ENCODE measurements at places on chromosomes 5 and 9. TPM values are rescaled to one million over a fixed set of nuclear protein-coding genes. Genes with fewer than 3 reads are reported as not detected.

CBY3 gene
- not detected for total RNA-seq

SHOC1 gene
- not detected for total RNA-seq

CDH18 gene
- total RNA-seq: 0.26 TPM

DPYSL3 gene
- total RNA-seq: 16.4 TPM

SLC24A2 gene
- total RNA-seq: 0.26 TPM

FAM169A gene
- total RNA-seq: 3.2 TPM

IFNA13 gene
- total RNA-seq: not detected

LVRN gene
- total RNA-seq: 4.0 TPM

PFN3 gene
- total RNA-seq: not detected

SH3TC2 gene
- total RNA-seq: 4.3 TPM

NMUR2 gene
- total RNA-seq: not detected

GRCh38 chr5:1151316-1151715, 39.5 kb upstream of the SLC12A7 start:
- DNase-seq: peak; percentile 51

DNA sequence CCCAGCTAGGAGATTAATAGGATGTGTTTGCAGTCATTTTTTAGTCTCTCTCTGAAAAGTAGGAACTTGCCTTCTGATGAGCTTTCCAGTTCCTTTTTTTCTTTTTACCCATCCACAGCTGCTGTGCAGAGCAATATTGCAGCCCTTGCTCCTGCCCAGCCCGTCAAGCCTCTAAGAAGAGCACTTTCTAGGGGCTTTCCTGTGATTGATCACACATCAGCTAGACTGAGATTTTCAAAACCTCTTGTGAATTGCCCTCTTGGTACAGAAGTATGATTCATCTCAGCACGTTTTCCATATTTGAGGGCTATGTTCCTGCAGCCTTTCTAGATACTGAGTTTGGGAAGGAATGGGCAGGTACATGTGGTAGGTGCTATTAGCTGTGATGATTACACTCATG, 93.9 kb downstream of the GALNT10 start:
- DNase-seq: no peak

GRCh38 chr5:42494414-42494813, 71.2 kb downstream of the GHR start:
- no peak for DNase-seq

GRCh38 chr5:116771466-116772151, 197.0 kb upstream of the SEMA6A start:
- DNase-seq: no peak

DNA sequence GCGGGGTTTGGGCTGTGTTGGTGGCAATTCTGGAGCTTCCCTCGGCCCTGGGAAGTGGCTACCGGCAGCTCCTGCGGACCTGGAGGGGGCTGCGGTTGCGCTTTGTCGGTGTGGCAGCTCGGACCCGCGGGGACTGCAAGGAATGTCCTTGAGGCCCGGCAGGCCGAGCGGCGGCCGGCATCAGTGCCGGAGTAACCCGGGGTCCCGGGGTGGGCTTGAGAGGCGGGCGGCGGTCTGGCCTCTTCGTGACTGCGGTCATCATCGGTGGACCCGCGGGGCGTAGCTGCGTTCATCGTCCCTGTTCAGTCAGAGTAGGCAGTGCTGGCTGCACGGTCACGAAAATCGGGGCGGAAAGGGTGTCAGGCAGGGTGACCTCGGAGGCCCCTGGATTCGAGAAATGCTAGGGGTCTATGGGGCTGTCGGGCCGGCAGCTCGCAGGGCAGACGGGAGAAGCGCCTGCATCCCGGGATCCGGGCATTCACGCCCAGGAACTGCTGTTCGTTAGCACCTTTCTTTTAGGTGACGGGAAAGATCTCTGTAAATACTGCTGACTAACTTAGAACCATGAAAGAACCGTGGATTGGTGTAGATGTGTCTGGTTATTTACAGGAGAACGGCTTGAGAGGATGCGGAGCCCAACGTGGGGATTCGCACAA, 474 bp downstream of the HMGCR start:
- DNase-seq: no peak

DNA sequence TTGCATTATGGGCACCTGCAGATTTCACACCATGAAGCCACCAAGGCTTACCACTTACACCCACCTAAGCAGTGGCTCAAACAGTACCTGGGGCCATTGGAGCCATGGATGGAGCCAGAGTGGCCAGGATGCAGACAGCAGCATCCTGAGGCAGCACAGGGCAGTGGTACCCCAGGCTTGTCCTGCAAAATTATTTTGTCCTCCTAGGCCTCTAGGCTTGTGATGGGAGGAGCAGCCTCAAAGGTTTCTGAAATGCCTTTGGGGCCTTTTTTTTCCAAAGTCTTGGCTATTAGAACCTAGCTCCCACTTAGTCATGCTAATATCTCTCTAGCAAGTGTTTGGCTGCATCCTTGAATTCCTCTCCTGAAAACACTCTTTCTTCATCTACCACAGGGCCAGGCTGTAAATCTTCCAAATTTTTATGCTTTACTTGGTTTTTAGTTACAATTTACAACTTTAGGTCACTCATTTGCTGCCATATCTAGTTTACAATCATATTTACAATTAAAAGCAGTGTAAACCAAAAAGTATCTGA, 15.7 kb downstream of the TMC1 start:
- DNase-seq: no peak

- DNase-seq: no peak
Measured at GRCh38 chr5:34001241-34001841, 6.5 kb downstream of the AMACR start.

GRCh38 chr5:55070968-55071367, 31.5 kb upstream of the GZMA start:
- no peak for DNase-seq

- DNase-seq: no peak
Measured at GRCh38 chr9:21037278-21037677, 5.8 kb upstream of the HACD4 start.
